Hepatocyte (in vitro differentiated cells): ENCODE measurements at places on chromosomes 1 and 21.

- DNase-seq = no peak
Observed at GRCh38 chr1:241775021-241775420, 73.0 kb upstream of the EXO1 start.

GRCh38 chr1:212791261-212791675, 309 bp downstream of the NSL1 start:
- no peak for DNase-seq

GRCh38 chr1:5915587-5916571, 76.3 kb downstream of the NPHP4 start:
- DNase-seq = peak; percentile 55

- DNase-seq = no peak
Observed at GRCh38 chr1:151518936-151519335, 7.7 kb downstream of the CGN start.

DNA sequence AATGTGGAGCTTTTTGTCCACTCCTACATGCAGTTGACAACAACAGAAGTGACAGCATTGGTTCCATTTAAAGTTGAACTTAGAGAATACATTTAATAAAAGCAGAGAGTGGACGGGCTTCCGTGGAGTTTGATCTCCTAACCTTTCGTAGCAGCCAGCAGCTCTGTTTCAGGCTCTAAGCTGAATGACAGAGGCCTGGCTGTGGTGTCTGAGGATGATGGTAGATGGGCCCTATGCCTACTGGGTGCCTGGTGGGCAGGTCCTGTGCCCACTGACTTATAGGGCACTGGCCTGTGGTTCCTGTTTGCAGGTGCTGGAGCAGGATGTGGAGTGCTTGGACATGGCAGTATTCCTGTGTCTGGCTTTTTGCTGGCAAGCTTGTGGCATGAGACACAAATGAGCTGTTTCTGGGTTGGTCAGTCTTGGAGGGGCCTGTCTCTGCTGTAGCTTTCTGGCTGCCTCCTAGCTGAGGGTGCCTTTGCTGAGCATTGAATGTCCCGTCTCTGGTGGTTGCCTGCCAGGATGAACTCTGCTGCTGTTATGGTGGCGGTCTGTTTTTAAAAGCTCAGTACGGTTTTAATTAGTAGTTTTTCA, 54.6 kb downstream of the PRDM2 start:
- DNase-seq = no peak
